ENCODE measurements at places on chromosomes 13 and 19. TPM values are rescaled to one million over a fixed set of nuclear protein-coding genes. Genes with fewer than 3 reads are reported as not detected.

The ZNF560 gene
- total RNA-seq = not detected

The MISP gene
- total RNA-seq = 0.18 TPM

The KCTD4 gene
- not detected for total RNA-seq

The C19orf73 gene
- total RNA-seq = 2.2 TPM

The APOC1 gene
- total RNA-seq = 6,817 TPM

The GPR180 gene
- total RNA-seq = 4.7 TPM

The GGN gene
- not detected for total RNA-seq

The CD37 gene
- 2.2 TPM for total RNA-seq

The ZNF665 gene
- total RNA-seq = 0.28 TPM

The NALCN gene
- total RNA-seq = 0.48 TPM

- no peak for DNase-seq
Observed at GRCh38 chr19:6735181-6735911, 2.0 kb downstream of the GPR108 start.

DNA sequence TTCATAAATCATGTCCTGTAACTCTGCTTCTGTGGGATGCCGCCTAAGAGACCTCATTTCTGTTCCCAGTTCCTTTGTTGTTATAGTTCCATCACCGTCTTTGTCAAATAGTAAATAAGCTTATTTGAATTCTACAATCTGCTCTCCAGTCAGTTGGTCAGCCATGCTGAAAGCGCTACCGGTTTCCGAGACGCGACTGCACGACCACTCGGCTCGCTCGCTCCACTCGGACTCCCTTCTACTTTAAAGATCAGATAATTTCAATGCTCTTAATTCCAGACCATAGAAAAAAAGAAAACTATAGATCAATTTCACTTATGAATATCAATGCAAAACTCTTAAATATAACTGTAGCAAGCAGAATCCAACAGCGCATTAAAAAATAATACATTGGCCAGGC lies 64.2 kb upstream of the STK24 start:
- peak; percentile 10 for DNase-seq

DNA sequence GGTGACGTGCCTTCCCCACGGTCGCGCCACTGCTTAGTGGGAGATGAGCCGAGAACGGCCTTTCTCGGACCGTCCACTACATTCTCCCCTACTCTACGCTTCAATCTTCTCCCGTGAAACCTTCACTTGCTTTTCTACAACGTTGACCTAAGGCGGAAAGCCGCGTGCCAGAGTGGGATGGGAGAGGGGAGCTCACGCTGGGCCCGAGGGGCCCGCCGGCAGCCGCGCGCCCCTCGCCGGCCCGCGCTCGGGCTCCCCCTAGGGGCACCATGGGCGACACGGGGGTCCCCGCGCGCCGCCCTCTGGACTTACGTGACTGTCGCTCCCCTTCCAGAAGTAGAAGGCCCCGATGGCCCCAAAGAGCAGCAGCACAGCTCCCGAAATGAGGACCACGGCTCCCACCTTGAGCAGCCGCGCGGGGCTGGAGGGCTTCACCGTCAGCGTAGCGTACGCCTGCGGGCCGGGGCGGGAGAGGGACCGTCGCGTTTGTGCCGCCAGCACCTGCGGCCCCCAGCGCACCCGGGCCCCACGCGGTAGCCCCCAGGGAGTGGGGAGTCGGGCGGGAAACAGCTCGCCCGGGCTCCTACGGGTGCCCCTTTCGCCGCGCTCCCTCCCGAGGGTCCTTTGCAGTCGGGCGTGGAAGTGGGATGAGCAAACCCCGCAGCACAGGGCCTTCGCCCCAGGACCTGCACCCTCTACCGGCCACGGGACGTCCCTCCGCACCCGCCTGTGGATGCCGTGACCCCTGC lies 727 bp downstream of the CNMD start:
- no peak for DNase-seq

- DNase-seq = no peak
Observed at GRCh38 chr19:4059453-4059871, 7.2 kb downstream of the ZBTB7A start.

- peak; percentile 69 for DNase-seq
Observed at GRCh38 chr19:19095691-19096090, 31.9 kb downstream of the SLC25A42 start.

GRCh38 chr13:43725460-43725859 lies 61.3 kb downstream of the ENOX1 start:
- DNase-seq = no peak

DNA sequence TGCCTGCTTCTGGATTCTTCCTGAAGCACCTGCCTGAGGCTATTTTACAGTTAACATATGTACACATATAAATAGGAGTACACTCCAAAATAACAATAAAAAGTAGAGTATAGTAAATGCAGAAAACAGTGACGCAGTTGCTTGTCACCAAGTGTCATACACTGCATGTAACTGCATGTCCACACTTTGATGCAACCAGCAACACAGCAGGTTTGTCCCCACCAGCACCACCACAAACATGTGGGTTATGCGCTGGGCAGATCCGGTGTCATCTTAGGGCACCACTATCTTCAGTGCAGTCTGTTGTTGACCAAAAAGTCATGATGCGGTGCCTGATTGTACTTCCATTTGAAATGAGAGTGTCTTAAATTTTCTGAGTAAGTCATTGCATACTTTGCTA lies 51.3 kb downstream of the COL4A2 start:
- no peak for DNase-seq

DNA sequence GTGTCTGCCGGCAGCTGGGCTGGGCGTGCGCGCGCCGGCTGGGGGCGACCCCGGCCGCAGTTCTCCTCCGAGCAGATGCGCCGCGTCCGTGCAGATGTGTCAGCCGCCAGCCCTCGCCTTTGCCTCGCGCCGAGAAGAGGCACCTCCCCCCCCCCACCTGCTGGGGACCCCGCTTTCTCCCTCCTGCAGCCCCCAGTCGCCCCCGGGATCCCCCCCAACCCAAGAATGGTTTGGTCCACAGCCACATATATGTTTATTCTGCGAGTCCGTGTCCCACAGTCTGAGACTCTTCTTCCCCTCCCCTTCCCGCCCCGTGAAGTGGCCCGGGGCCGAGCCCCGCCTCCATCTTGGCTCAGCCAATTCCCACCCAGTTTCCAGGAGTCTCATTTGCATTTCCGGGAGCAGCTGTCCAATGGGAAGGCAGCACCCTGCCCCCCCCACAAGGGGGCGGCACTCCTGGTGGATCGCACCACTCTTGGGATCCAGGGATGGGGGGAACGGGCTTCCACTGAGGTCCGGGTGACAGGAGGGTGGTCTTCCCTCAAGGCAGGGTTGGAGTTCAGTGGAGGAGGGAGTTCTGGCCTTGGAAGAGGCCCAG lies 8.6 kb downstream of the ISOC2 start:
- DNase-seq = peak; percentile 66

DNA sequence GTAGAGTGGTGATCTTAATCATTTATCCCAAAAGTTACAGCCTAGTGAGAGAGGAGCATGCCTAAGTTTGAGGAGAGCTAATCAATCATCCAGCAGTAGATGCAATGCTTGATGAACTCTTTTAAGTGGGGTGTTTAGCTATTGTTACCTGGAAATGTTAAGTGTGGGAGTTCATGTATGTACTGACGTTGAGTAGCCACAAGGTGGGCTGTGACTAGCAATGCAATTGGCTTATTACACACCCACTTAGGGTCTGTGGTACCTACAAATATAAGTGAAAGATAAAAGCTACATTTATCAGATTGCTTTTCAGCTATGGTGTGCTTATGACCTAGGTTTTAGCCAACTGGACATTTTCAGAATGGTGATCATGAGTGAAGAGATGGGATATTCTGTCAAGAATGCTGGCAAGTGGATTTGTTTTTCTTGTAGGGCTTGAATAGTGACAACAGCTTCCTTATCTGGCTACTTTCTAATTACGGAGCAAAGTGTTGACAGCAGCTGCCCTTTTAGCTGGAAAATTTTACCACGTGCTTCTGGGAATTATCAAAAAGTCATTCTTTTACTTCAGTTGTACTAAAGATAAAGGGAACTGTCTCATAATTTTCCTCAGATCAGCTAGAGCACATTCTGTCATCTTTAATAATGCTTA lies 170.6 kb downstream of the POSTN start:
- no peak for DNase-seq

DNA sequence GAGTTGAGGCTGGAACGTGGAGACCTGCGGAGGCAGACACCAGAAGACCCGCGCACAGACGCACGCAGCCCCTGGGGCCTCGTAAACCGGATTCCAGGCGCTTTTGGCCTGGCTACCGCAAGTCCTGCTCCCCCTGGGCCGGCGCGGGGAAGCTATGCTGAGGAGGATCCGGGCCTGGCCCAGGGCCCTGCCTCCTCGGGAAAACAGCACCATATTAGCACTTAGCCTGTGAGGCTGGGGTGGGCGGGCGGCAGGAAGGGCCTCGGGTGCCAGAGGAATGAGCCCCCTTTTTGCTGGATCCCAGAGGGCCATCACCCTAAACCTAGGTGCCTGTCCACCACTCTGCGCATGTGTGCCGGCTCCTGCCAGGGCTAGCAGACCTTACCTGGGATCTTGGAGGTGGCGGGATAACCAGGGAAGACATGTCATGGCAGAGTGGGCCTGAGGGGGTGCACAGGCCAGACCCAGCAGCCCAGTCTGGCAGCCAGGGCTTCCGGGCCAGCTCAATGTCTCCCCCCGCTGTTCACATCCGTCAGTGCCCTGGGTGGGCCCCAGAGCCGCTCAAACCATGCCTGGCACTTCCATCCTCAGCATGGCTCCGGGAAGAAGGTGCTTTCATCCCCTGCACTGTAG lies 7.3 kb downstream of the ELOF1 start:
- DNase-seq = no peak

DNA sequence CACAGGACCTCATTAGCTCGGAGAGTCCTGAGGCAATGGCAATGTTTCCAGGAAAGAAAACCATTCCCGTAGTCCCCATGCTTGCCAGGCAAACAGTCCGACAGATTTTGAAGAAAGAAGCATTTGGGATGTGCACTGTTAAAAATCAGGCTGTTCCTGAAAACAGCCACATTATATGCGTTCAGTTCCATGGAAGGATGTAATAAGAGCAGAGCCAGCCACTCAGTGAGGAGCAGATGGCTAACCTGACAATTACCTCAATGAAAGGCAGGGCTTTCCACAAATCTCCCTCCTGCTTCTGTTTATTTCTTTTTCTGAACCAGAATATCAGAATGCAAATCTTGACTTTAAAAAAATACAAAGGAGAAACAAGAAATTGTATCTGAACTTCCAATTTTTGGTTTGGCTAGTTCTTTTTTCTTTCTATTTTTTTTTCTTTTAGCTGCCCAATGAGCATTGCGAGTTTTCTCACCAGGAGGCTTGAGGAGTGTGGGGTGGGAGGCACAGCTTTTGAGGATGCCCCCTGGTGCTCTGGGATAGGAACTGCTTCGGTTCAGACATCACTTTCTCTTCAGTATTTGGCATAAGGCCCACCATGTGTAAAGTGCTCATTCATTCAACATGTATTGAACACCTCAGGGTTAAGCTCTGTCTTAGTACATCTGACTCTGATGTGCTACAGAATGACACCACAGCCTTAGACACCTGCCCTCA lies 124.2 kb downstream of the TBC1D4 start:
- DNase-seq = no peak

GRCh38 chr19:3698386-3698950 lies 1.8 kb downstream of the PIP5K1C start:
- no peak for DNase-seq

- no peak for DNase-seq
Observed at GRCh38 chr13:46340011-46340410, 47.0 kb downstream of the RUBCNL start.

- DNase-seq = no peak
Observed at GRCh38 chr13:32897296-32897695, 118.9 kb upstream of the KL start.

GRCh38 chr13:49020940-49021553 lies 45.3 kb downstream of the FNDC3A start:
- DNase-seq = no peak

GRCh38 chr13:33547035-33547434 lies 261.5 kb upstream of the STARD13 start:
- DNase-seq = no peak

DNA sequence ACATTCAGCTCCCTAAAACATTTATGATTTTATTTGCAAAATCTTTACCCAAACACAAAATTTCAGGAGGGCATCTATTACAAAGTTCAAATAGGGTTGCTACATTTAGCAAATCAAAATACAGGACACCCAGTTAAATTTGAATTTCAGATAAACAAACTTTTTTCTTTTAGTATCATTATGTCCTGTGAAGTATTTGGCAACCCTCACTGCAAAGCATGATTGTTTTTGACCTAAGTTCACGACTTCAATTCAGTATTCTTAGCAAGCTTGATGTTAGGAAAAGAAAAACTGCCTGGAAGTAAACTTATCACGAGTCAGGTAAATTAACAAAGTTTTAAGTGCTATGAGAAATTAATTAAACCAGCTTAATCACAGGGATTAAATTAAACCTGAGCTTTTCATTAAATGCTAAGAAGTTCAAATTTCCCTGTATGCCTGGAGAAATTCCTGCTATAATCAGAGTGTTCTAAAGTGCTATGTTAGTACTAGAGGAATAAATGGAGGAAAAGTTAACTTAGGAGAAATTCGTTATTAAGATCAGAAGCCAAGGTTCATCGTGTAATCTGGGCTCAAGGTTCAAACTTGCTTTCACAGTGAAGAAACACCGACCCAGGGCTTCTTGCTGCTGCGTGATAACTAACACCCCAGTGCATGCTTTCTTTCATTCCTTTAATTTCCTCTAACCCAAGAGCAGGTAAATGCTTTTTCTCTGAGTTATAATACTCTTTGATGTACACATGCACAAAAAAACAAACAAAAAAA lies 298.1 kb downstream of the FOXO1 start:
- DNase-seq = peak; percentile 51

GRCh38 chr19:11265785-11266236 lies 3.5 kb upstream of the DOCK6 start:
- DNase-seq = peak; percentile 61

DNA sequence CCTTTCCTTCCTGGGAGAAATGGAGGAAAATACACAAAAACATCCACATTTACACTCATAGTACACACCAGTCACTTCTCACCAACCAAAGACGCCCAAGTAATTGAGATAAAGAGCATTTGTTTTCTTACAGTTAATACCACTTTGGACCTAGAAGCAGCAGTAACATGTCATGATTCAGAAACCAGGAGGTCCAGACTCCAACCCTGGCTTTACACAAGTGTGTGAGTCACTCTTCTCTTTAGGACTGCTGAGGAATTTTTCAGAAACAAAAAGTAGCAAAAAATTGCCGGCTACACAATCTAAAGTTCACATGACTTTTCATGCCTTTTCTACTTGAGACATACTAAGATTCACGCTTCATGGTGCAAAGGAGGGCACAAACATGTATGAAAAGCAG lies 42.1 kb downstream of the TUBGCP3 start:
- no peak for DNase-seq

DNA sequence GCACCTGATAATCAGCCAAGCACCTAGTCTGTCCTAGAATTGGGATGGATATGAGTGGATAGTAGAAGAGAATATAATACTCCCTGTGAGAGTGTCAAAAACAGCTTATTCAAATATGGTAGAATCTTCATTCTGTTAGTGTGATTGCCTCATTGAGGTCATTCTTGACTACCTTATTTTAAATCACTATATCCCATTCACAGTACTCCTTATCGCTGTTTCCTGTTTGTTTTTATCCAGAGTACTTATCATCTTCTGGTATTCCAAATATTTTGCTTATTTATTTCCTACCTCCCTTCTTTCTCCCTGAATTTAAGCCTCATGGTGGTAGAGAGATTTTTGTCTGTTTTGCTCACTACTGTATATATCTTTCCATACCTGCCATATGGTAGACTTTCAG lies 9.9 kb downstream of the NDFIP2 start:
- no peak for DNase-seq

Data from left lobe of liver (tissue), 2 donors.